Colonic mucosa (tissue), 4 donors: ENCODE measurements at places on chromosomes 13 and 19.
A peak's percentile ranks its signal among the peaks of the same experiment; 100 is the strongest.

DNA sequence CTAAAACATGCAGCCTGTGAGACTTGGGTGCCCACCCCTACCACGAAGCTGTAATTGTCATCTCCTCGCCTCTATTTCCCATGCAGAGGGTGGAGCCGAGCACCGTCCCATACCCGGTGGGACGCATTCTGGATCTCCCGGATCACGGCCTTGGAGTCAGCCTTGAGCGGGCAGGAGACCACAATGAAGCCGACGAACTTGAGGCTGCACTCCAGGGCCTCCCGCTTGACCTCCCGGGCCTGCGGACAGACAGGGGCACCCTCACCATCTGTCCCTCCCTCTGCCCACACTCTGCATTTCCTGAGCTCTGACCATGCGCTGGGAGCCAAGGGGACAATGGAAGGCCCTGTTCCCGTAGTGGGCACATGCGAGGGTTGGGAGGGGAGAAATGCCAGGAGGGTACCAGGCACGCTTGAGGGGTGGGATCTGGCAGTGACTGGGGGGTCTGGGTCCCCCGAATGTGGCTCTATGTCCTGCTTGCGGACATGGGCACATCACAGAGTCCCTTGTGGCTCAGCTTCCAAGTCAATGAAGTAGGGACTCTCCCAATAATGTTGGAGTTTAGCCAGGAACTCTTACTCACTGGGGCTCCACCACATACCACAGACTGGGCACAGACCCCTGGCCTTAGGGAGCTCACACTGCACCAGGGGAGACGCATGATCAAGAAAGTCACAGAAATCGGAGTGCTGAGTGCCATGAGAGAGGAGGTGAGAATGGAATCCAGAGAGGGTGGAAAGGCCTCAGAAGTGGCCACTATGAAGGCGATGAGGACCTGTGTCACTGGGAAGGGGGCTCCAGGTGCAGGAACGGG, 9.2 kb upstream of the GMIP start:
- no peaks in the 10 kb centered on the region for H3K4me1 ChIP-seq
- H3K36me3 ChIP-seq: peaks cover 26% of the 10 kb centered on the region
- no peak overlapping the region for H3K27ac ChIP-seq
- no peaks in the 10 kb centered on the region for H3K27me3 ChIP-seq
- H3K4me3 ChIP-seq: no peak overlapping the region
- DNase-seq: no peak

GRCh38 chr19:19630062-19630414, 2.0 kb upstream of the LPAR2 start:
- no peak for DNase-seq
- H3K27ac ChIP-seq: no peak overlapping the region
- H3K4me1 ChIP-seq: no peaks in the 10 kb centered on the region
- H3K36me3 ChIP-seq: no peaks in the 10 kb centered on the region
- H3K4me3 ChIP-seq: no peak overlapping the region

DNA sequence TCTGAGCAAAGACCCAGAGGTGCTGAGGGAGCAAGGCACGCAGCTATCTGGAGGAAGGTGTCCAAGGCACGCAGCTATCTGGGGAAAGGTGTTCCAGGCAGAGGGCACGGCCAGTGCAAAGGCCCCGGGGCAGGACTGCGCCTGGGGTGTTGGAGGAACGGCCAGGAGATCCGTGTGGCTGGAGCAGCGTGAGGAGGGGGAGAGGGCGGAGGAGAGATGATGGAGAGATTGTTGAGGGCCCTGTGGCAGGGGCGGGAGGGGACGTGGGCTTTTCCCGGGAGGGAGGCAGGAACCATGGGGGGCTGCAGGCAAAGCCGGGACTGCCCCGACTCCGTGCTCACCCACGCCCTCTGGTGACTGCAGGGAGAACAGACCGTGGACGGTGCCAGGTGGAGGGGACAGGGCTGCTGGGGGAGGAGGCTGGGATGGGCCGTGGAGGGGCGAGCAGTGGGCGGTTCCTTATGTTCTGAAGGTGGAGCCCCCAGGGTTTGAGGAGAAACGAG, 13.3 kb upstream of the MISP start:
- H3K4me1 ChIP-seq: no peaks in the 10 kb centered on the region
- peak overlapping the region; percentile 51 for H3K27ac ChIP-seq
- no peak overlapping the region for H3K4me3 ChIP-seq
- no peaks in the 10 kb centered on the region for H3K27me3 ChIP-seq
- H3K36me3 ChIP-seq: no peaks in the 10 kb centered on the region

- H3K4me3 ChIP-seq: no peak overlapping the region
- no peak overlapping the region for H3K27ac ChIP-seq
- DNase-seq: no peak
Measured at GRCh38 chr13:111614009-111614408, 293.6 kb downstream of the TEX29 start.

DNA sequence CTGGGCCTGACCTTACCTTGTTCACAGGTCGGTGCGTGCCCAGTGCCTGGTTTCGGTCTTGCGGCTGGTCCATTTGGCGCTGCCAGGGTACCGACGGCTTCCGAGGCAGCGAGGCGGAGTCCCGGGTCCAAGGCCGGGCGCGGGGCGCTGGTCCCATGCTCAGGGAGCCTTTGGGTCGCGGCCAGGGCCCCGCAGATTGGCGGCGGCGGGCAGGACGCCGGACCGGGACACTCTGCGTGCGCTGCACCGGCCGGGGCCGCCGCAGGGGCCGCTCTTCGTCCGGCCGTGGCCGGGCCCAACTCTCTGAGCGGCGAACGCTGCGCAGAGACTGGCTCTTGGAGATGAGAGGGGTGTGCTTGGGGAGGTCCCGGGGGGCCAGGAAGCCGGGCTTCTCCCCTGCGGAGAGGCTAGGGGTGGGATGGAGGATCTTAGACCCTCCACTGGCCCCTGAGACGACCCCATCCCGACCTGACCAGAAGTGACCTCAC, 3.4 kb upstream of the WIZ start:
- peaks cover 25% of the 10 kb centered on the region for H3K27me3 ChIP-seq
- H3K4me1 ChIP-seq: no peaks in the 10 kb centered on the region
- H3K36me3 ChIP-seq: no peaks in the 10 kb centered on the region
- H3K4me3 ChIP-seq: peak overlapping the region; percentile 36
